ENCODE measurements at places on chromosomes 2 and 18.

DNA sequence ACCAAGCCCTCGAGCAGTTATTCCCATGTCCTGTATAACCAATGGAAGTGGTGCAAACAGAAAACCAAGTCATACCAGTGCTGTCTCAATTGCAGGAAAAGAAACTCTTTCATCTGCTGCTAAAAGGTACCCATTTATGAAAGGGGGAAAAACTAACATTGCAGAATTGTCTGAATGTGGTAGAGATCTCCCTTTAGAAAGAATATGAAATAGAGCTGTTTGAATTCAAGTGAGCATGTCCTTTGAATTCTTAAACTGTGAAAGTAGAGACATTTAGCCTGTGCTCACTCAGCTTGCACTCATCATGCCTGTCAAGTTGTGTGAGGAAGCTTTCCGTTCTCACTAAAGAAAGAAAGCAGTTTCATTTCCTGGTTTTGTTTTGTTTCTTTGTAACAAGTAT, 87.4 kb downstream of the EML4 start:
- no peak for DNase-seq

- no peak for DNase-seq
These were observed 47.2 kb upstream of the XPO1 start for GRCh38 chr2:61585383-61585782.

DNA sequence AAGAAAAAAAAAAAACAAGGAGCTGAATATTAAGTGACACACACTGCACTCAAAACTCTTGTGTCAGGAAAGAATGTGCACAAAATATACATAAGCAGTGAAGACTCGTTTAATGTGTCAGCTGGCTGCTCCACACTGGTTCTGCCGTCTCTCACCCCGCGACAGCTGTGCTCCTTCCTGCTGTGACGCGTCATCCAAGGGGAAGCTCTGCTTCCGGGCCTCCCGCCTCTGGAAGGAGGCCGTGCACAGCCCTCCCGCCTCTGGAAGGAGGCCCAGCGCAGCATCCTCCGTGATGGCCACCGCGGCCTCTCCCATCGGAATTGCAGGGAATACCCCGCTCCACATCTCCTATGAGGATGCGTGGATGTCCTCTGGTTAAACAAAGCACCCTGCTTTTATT, 151.0 kb downstream of the HDAC4 start:
- DNase-seq = no peak

DNA sequence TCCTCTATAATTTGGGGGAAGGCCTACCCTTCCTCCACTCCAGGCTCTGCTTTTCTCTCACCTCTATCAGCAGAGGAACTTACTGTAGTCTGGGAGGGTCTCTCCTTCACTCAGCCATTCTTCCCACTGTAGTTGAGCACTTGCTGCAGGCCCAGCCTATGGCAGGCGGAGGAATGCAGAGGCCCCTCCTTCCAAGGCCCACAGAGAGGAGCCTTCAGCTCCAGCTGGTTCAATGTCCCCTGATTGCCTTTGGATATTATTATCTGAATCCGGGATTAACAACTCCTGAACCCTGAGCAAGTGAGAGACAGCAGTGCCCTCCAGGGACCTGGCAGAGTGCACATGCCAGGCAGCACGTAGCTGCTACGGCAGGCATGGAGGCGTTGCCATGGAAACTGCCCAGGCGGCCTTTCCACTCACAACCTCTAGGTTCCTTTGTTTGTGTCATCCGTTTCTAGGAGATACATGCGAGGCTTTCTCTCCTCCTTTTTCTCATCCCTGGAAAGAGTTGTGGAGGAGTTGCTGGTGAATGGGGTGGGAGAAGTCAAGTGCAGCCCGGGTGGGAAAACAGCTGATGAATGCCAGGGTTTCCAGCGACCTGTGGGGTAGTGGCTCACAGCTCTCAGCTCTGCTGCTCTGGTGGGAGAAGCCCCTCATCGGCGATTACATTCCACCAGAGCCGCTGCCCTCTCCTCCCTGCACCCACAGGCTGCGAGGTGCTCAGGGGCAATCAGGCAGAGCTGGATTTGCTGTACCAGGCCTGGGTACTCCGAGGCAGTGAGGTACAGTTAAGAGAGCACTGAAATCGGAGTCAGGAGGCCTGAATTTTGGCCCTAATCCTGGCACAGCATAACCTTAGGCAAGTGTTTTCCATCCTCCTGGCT, 55.3 kb upstream of the HK2 start:
- DNase-seq = no peak
